ENCODE measurements at places on chromosomes 12 and 14. TPM values are rescaled to one million over a fixed set of nuclear protein-coding genes. Genes with fewer than 3 reads are reported as not detected.

Gene EXOC3L4
- total RNA-seq: not detected

Gene SOAT2
- total RNA-seq: 0.26 TPM

Gene FOS
- 4.1 TPM for total RNA-seq

Gene C12orf42
- total RNA-seq: 12.8 TPM

DNA sequence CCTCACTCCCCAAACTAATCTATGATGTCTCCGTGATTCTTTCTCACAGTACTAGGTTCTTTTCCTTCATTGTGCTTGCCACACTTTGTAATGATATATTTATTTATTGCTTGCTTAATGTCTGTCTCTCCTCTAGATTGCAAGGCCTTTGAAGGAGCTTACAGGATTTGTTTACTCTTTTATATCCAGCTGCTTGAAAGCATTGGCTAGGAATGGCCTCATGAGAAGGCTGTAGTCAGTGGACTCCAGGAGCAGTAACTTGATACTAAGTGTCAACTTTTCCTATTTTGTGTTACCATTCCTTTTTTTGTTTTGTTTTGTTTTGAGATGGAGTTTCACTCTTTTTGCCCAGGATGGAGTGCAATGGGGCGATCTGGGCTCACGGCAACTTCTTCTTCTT, 7.3 kb upstream of the FAM234B start:
- no peak overlapping the region for H3K27ac ChIP-seq
- no peaks in the 10 kb centered on the region for H3K27me3 ChIP-seq
- no peak overlapping the region for H3K4me3 ChIP-seq
- no peaks in the 10 kb centered on the region for H3K4me1 ChIP-seq
- no peak for DNase-seq

DNA sequence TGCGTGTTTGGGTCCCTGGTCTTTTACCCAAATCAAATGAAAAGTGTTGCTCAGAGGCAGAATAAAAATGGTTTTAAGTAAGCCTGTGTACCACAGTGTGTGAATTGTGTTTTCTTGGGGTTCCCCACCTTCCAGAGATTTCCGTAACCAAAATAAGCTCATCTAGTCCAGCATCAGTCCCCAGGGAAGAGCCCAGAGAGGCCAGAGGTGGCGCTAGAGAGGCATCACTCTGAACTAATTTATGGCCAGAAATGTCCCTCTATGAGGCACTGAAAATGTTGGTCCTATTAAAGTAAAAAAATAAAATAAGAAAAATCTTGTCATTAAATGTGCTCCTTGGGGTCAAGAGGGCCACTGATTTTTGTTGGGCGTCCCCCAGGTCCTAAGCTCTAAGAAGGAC, 24.9 kb upstream of the PRKAB1 start:
- H3K4me3 ChIP-seq: no peak overlapping the region
- no peaks in the 10 kb centered on the region for H3K4me1 ChIP-seq

DNA sequence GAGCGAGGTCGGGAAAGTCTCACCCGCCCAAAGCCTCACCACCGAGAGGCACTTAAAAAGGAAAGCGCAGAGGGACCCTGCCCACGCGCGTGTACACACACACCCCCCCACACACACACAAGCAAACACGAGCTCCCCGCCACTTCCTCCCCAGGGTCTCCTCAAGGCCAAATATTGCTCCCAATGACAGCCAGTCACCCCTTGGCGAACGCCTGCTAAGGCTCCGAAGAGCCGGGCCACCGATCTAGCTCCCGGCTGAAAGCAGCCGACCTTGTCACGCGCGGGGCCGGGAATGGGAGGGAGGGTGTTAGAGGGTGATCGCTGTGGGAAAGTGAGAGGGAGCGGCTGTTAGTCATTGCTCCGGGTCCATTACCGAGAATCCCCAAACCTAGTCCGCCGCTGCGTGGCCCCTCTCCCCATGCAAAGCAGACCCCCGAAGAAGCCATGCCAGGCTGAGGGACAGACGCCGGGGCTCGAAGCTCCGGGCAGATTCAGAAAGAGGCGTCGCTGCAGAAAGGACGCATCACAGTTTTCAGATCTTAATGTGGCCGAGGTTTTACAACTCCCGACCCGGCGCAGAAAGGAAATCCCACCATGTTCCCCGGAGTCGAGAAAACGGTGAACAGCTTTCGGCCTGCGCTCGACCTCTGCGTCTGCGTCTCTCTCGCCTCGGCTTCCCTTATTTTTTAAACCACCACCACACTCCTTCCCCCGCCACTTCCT, 2.6 kb downstream of the BMP4 start:
- H3K27me3 ChIP-seq: peaks cover 8% of the 10 kb centered on the region
- H3K4me3 ChIP-seq: no peak overlapping the region
- peaks cover 33% of the 10 kb centered on the region for H3K4me1 ChIP-seq
- no peaks in the 10 kb centered on the region for H3K36me3 ChIP-seq

DNA sequence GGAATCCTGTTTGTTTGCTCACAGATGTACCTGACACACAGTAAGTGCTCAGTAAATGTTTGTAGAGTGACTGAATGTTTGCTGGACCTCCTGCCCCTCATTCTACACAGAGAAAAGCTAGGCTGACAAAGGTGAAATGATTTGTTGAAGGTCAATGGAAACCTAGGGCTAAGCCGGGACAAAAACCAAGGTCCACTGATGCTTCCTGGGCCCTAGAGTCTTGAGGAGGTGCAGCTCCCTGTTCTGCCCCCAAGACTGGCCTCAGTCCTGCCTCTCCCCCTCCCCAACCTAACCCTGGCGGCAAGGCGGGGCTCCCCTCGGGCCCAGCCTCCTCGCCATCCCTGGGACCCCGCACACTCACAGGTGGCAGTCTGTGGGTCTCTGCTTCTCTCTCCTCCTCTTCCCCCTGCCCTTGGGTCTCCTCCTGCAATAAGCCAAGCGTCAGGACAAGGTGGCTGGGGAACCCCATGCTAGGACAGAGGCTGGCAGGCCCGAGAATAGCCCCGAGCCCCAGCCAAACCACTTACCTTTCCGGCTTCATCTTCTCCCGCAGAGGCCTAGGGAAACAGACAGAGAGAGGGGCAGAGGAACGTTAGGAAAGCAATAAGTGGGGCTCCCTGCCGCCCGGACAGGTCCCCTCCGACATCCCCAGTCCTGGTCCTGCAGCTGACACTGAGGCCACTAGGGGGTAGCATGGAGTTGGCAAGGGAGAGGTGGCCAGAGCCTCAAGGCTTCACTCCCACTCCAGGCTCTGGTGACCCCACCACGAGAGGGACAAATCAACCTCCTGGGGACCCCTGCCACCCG, 9.3 kb downstream of the PGF start:
- H3K4me1 ChIP-seq: peaks cover 37% of the 10 kb centered on the region
- no peak overlapping the region for H3K4me3 ChIP-seq
- no peaks in the 10 kb centered on the region for H3K36me3 ChIP-seq
- H3K27ac ChIP-seq: no peak overlapping the region

DNA sequence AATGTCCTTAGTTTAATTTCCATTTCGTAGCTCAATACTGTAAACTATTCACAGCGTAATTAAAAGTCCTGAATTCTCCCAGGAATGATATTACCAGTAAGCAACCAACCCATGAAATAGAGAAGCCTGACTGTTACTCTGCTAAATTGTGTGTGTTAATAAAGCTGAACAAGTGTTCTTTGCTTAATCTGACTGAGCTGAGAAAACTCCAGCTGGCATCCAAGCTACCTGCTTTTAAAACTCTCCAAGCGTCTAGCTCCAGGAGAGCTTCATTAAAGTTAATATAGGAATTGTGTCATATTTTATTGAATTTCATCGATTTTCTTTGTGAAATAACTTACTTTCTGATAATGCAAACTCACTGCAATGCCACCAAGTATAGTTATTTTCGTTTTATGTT, 524.4 kb downstream of the SLC16A7 start:
- H3K36me3 ChIP-seq: no peaks in the 10 kb centered on the region
- DNase-seq: no peak
- no peaks in the 10 kb centered on the region for H3K27me3 ChIP-seq

DNA sequence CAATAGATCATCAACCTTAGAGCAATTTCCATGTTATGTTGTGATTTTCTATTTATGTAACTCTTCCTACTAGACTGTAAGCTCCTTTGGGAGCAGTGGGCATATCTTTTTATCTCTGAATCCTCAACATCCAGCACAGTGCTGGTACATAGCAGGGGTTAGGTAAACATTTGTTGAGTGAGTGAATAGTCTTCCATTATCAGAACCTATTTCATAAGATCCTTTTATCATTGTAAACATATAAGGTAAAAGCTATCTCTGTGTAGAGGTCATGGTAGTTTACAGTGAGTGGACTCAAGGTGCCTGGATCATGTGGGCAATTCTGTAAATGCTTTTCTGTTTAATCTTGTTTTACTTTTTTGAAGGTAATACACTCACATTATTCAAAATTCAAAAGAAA, 15.1 kb downstream of the FKBP11 start:
- no peak overlapping the region for H3K27ac ChIP-seq
- no peaks in the 10 kb centered on the region for H3K4me1 ChIP-seq
- no peak overlapping the region for H3K4me3 ChIP-seq

All from CD4-positive, alpha-beta memory T cell (primary cell).